ENCODE measurements at places on chromosomes 3 and 15.

DNA sequence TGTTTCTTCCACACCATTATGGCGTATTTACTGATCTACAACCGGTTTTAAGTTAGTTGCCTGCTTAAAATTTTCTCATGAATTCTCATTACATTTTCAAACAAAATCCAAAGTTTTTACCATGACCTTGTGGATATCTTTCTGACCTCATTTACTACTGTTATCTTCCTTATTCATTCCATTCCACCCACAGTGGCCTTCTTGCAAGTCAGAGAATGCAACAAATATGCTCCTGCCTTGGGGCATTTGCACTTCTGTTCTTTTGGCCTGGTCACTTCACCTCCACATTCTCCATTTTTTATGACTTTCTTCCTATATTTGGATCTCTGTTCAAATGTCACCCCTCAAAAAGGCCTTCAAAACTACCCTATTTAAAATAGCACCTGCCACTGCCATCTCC, 8.8 kb upstream of the SLC15A2 start:
- no peak for DNase-seq

DNA sequence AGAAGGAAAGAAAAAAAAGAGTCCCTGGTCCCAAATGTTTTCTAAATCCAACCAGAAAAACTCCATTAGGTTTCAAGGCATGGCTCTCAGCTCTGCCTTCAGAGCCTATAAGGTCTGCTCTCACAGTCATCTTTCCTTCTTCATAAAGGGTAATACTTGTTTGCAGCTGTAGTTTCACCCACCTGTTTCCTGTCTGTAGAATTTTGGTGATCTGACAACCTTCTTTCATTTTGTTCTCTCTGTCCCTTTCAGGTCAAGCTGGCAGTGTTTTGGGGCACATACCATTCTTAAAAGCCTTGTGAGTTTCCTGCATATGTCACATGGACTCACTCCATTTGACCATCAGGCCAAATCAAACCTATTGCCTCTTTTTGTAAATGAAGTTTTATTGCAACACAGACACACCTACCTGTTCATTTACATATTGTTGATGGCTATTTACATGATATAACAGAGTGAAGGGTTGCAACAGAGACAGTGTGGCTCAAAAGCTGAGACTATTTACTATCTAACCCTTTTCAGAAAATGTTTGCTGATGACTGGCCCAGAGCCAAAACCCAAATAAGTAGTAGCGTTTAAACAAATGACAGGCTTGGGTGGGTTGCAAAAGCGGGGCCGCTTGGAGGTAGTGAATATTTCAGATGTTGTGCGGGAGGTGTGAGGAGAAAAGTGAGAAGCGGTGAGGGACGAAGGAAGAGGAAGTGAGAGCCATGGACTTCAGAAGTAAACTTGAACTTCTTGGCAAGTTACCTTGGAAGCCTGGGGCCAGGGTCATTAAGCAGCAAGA, 292.7 kb upstream of the PROK2 start:
- DNase-seq: no peak

- DNase-seq: no peak
Observed at GRCh38 chr3:72960812-72961518, 35.6 kb upstream of the PPP4R2 start.

DNA sequence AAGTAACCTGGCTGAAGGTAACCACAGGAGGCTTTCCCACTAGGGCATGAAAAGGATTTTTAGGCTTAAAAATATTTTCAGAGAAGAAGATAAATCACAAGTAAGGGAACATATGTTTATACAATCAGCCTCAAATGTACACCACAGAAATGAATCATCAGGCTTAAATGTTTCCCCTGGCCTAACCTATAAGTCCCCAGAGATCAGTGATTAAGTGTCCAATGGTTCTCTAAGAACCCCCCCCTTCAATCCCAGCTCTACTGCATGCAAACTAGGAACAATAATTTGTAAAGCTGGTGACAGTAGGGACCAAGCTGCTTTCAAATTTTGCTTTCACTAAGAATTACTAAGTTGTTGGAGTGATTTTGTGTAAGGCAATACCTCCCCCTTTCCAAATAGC, 431.6 kb upstream of the LMCD1 start:
- no peak for DNase-seq

DNA sequence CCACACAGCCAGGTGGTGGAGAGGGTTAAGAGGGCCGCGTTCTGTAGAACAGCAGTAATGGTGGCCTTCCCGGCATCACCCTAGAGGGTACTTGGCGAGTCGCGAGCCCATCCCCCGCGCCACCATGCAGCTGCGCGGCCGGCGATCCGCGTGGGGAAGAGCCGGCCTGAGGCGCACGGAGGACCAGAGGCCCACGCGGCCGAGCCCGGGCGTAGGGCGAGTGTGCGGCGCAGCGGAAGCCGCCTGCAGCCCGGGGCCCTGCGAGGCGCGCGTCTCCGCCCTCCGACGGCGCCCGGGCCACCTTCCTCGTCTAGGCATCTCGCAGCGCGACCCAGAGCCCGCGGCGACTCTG, 423 bp downstream of the TKT start:
- no peak for DNase-seq
